ENCODE measurements at places on chromosomes 12 and 14.

DNA sequence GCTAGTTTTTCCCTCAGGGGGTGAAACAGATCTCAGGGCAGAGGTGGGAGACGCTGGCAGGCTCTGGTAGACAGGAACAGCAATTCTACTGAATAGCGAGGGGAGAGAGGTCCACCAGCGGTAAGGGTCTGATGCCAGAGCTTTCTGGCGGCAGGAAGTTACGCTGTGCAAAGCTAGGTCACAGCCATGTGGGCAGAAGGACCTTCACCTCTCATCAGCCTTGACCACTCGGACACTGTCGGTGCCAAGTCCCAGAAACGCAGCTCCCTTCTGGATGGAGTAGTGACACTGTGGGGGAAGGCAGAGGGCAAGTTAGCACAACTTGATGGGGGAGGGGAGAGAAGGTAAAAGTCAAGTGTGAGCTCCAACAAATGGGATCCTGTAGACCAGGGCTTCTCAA, 10.3 kb upstream of the ZNF740 start:
- no peak for DNase-seq

DNA sequence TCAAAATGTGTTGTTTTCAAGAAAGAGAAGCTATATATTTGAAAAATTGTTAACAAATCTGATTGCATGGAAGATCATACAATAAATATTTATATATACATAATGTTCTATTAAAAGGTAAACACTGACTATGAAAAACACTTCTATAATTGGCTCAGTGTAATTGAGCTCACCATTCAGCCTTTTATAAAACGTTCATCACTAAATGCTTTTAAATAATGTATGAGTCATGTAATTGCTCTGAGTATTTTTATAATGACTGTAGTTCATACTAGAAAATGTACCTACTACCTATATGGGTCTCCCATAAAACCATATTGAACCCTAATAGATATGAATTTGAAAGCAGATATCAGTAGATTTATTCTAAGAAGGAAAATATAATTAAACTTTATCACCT, 240.4 kb upstream of the MGAT4C start:
- no peak for DNase-seq

DNA sequence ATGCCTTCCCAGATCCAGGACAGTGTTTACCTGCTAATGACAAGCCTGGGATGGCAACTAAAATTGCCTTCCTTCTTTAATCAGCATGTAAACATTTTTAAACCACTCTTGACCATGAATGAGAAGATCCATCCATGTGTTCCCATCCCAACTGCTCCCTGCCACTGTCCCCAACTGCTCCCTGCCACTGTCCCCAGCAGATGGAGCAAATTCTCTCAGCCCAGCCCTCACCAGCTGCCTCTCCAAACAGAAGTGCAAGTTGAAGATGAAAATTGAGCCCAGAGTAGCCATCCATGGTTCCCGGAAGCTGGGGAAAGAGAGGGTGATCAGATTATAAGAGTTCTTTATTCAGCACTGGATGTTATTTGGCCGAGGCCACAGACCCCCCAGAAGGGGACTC, 133.1 kb downstream of the SLC15A4 start:
- no peak for DNase-seq

GRCh38 chr12:85849344-85849743, 13.1 kb upstream of the RASSF9 start:
- DNase-seq, result no peak

DNA sequence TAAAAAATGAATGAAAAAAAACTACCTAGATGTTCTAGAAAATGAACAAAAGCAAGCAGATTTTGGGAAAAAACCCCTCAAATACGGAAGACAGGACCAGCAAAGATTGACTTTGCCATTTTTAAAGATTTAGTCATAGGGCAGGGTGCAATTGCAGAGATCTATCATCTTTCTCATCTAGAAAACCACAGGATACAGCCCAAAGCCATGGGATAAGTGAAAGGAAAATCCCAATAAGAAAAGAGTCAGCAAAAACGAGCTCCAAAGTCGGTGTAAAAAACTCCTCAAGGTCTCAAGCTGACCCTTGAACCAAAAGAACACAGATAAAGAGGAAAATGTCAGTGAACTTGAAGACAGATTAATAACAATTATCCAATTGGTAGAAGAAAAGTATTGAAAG, 28.0 kb downstream of the CEP290 start:
- DNase-seq, result no peak

DNA sequence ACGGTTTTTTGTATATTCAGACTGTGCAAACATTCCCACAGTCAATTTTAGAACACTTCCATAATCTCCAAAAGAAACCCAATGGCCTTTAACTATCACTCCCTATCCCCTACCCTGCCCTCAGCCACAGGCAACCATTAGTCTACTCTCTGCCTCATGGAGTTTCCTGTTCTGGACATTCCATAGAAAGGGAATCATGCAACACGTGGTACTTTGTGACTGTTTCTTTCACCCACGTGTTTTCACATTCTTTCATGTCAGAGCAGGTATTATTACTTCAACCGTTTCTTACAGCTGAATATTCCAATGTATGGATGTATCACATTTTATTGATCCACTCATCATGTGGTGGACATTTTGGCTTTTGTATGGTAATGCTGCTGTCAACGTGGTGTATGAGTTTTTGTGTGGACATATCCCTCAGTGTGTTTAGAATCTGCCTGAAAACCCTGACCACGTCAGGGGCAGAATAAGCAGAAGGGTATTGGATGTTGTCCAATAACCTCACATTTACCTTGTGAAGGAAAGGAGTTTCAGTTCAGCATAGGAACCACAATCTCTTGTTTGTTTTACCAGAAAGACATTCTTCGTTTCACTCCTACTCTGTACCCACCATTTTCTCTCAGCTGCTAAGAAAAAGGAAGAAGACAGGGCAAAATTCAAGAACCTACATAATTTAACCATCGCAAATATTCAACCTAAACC, 107.5 kb upstream of the DYRK2 start:
- no peak for DNase-seq

DNA sequence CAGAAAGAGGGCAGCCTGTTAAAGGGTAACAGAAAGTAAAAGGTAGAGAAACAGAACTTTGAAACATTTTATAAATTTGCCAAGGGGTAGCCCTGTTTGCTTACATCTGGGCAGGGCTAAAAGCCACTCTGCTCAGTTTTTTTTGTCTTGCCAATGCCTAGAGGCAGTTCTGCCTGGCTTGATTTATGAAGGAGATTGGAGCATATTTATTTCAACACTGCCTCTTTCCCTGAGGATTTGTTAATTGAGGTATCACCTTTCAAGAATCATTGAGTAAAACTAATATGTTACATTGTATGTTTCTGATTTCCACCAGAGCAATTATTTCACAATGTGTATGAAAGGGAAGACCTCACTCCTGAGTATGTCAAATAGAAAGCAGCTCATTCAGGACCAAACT, 160.8 kb downstream of the GXYLT1 start:
- DNase-seq, result no peak

DNA sequence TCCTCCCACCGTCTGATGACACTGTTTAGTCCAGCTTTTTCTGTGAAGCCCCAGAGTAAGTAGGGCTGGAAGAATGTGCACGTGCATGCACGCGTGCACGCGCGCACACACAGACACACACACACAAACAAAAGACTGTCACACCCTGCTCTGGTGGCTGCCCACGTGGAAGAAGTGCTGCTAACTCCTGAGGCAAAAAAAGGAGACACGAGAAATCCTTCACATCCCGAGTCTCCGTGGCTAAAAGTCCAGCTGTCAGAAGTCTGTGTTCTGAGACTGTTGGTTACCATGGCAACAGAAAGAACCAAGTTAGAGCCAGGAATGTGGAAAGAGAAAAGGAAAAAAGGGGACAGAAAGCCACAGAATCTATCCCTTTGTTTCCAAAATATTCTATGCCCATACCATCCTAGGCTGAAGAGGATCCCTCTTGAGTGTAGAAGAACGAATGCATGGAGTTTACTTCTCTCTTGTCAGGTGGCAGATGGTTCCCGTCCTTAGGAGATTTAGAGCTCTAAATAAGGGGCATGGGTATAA, 1.6 kb upstream of the C12orf71 start:
- peak; percentile 90 for DNase-seq

DNA sequence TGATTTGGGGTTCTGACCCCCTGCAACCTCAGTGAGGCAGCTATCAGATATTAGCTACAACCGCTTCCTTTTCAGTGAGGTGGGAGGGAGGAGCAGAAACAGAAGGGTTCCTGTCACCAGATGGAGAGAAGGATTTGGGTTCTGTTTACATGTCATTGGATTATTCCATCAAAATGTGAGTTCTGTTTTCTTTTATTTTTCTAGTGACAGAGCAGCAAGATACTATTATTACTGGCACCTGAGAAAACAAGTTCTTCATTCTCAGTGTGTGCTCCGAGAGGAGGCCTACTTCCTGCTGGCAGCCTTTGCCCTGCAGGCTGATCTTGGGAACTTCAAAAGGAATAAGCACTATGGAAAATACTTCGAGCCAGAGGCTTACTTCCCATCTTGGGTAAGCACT, 52.8 kb downstream of the FRMD6 start:
- no peak for DNase-seq

GRCh38 chr14:74490486-74490885, 2.6 kb downstream of the NPC2 start:
- DNase-seq, result no peak

- no peak for DNase-seq
Measured at GRCh38 chr14:46571970-46572369, 79.6 kb downstream of the RPL10L start.

- DNase-seq, result peak; percentile 24
Measured at GRCh38 chr12:55934773-55935172, 3.8 kb downstream of the DGKA start.

DNA sequence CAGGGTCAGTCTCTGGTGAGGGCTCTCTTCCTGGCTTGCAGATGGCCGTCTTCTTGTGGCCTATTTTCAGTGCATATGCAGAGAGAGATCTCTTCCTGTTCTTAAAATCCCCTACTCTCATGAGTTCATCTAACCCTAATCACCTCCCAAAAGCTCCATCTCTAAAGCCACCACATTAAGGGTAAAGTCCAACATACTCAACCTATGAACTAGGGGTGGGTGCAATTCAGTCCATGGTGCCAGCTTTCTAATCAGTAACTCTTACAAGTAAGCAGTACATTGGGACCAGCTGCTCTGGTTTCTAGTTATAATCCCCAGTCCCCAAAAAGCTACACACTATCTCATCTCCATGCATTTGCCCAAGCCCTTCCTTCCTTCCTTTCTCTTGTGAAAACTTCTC, 365.1 kb downstream of the MED13L start:
- DNase-seq, result no peak

DNA sequence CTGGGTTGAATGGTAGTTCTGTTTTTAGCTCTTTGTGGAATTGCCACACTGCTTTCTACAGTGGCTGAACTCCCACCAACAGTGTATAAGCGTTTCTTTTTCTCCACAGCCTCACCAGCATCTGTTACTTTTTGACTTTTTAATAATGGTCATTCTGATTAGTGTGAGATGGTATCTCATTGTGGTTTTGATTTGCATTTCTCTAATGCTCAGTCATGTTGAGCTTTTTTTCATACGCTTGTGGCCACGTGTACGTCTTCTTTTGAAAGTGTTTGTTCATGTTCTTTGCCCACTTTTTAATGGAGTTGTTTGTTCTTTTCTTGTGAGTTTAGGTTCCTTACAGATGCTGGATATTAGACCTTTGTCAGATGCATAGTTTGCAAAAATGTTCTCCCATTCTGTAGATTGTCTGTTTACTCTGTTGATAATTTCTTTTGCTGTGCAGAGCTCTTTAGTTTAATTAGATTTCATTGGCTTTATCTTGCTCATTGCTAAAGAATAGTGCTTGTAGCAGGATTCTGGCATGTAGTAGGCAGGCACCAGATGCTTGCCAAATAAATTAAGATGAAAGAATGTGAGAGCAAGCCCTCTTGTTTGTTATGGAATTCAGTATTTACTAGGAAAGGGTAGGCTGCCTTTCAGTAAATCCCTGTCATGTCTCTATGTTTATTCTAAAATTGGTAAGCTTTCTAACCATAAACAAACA, 86.8 kb downstream of the PDE3A start:
- peak; percentile 63 for DNase-seq

DNA sequence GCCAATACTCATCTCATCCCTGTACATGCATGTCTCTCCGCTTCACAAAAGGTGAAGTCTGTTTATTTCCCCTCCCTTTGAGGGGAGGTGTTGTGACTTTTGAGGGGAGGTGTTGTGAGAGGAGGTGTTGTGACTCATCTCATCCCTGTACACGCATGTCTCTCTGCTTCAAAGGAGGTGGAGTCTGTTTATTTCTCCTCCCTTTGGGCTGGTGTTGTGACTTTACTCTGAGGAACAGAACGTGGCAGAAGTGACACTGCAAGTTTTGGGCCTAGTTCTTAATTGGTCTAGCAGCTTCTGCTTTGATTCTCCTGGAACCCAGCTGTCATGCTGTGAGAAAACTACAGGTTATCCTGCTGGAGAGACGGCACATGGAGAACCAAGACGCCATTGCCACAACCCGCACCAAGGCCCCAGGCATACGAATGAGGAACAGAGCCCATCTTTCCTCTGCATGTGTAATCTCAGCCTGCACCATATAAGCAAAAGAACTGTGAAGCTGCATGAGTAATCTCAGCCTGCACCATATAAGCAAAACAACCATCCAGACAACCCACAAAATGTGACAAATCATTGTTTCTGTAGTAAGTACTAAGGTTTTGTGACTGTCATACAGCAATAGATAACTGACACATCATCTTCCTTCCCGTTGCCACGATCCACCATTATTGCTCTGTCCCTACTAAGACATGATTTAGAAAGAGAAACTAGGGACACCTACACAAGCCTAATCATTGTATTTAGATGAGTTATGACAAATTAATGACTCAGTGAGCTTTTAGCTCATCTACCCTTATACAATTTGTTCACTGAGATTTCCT, 30.0 kb downstream of the GALNT4 start:
- no peak for DNase-seq

GRCh38 chr12:120132863-120133385, 16.4 kb upstream of the RAB35 start:
- no peak for DNase-seq

DNA sequence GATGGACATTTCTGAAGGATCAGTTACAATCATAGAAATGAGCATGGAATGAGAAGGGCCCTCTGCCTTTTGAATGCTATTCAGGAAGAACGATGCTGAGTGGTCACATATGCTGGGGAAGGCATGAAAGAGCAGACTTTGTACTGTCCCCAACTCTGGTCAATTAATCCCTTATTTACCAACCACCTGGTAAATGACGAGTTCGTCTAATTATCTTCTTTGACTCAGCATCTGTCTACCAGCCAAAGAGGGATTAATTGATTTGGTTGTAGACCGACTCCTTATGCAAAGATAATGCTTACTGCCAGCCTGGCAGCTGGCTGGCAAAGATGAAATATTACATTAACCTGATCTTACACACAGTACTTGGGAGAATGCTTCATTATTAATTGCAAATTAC, 152.2 kb downstream of the CHST11 start:
- DNase-seq, result no peak

DNA sequence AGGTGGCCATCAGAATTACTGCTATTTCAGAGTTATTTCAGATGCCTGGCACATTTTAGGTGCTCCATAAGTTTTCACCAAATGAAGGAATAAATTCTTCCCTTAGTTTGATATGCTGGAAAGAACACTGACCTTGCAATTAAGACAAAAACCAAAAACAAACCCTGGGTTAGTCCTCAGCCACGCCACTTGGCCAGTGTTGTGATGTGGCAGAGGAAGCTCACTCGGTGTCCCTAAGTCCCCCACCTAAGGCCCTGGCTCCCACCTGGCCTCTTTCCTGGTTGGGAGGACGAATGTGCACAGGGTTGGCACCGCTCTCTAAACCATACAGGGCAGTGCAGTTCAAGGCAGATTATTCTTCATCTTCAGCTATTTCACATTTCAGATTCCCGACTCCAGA, 13.7 kb upstream of the FGF23 start:
- no peak for DNase-seq
